GM18507 (cell line): ENCODE measurements at places on chromosomes 5 and 9.

- DNase-seq = no peak
These were observed 58.6 kb downstream of the LPAR1 start for GRCh38 chr9:110979636-110980035.

GRCh38 chr5:154444556-154445421 is 1.0 kb upstream of the SAP30L start:
- no peak for DNase-seq

- DNase-seq = no peak
These were observed 81.6 kb upstream of the IFNK start for GRCh38 chr9:27442464-27442863.

GRCh38 chr5:22938362-22938761 is 85.2 kb upstream of the CDH12 start:
- DNase-seq = no peak

DNA sequence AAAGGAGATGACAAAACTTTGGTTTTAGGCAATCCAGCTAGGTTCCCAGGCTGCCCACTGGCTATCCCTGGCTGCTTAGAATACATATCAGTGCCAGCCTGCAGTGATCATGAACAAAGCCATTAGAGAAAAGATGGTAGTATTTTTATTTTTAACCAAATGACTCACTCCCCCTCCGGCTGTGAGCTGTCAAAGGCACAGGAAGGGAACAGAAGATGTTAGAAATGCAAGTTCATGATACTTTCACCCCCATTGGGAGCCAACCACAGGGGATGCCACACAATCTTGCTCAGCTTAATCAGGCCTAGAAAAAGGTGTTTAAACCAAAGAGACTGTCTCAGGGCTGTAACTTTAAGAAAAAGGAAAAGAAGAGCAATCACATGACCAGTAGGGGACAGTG is 70.3 kb upstream of the ASTN2 start:
- DNase-seq = no peak

GRCh38 chr9:16266648-16267276 is 603.7 kb downstream of the BNC2 start:
- DNase-seq = no peak

GRCh38 chr5:4862500-4862899 is 277.6 kb upstream of the ADAMTS16 start:
- no peak for DNase-seq

GRCh38 chr9:99633265-99633664 is 188.4 kb upstream of the NR4A3 start:
- no peak for DNase-seq

DNA sequence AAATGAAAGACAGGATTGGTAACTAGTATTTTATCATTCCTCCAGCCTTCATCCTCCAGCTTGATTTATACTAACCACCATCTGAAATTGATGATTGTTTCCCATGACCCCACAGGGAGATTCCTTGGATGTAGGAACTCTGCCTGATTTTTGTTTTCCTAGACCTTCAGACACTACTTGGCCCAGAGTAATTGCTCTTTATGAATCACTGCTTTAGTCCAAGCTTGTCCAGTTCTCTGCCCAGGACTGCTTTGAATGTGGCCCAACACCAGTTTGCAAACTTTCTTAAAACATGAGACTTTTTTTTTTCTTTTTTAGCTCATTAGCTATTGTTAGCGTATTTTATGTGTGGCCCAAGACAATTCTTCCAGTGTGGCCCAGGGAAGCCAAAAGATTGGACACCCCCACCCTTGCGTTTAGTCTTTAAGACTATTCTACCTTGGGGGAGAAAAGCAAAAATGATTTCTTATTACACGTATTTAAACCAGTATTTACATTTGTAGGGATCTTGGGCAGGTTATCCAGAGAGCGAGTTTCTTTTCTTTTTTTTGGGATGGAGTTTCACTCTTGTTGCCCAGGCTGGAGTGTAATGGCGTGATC is 18.4 kb downstream of the BASP1 start:
- DNase-seq = no peak

- no peak for DNase-seq
These were observed 88.0 kb downstream of the INIP start for GRCh38 chr9:112629671-112630485.

DNA sequence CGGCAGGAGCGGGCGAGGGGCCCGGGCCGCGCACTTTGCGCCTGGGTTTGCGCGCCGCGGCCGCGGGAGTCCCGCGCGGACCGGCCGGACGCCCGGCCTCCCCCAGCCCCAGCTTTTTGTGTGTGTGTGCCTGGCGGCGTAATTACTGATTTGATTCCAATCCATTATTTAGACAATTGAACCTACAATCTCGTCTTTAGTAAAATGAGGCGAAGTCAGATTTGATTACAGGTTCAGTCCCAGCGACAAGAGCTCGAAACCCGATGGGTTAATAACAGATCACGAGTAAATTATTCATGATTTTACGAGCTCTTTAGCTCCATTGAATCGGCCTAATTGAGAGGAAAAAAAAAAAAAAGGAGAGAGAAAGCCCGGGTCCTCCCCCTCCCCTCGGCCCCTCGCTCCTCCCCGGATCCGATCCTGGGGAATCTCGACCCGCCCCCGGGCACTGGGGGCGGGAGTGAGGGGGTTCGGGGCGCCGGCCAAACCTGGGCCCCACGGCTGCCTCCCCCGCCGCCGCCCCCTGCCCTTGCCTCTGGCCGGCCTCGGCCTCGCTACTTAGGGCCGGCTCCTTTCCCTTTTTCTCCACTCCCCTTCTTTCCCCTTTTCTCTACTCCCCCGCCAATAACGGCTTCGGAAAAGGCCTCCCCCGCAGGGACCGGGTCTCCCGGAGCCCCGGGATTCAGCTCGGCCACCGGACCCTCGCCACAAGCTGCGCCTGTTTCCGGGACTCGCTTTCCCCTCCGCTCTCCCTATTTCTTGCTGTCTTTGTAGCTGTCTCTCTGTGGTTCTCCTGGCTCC is 6.6 kb downstream of the LHX2 start:
- no peak for DNase-seq

GRCh38 chr9:27453860-27454553 is 70.1 kb upstream of the IFNK start:
- DNase-seq = no peak

- DNase-seq = no peak
These were observed 69.6 kb upstream of the FSTL4 start for GRCh38 chr5:133681896-133682295.

- peak; percentile 15 for DNase-seq
These were observed 132.2 kb downstream of the FBXO4 start for GRCh38 chr5:42057254-42057690.

- DNase-seq = no peak
These were observed 2.4 kb downstream of the CARD19 start for GRCh38 chr9:93098236-93098946.

- no peak for DNase-seq
These were observed 64.5 kb downstream of the MTREX start for GRCh38 chr5:55372130-55372925.

DNA sequence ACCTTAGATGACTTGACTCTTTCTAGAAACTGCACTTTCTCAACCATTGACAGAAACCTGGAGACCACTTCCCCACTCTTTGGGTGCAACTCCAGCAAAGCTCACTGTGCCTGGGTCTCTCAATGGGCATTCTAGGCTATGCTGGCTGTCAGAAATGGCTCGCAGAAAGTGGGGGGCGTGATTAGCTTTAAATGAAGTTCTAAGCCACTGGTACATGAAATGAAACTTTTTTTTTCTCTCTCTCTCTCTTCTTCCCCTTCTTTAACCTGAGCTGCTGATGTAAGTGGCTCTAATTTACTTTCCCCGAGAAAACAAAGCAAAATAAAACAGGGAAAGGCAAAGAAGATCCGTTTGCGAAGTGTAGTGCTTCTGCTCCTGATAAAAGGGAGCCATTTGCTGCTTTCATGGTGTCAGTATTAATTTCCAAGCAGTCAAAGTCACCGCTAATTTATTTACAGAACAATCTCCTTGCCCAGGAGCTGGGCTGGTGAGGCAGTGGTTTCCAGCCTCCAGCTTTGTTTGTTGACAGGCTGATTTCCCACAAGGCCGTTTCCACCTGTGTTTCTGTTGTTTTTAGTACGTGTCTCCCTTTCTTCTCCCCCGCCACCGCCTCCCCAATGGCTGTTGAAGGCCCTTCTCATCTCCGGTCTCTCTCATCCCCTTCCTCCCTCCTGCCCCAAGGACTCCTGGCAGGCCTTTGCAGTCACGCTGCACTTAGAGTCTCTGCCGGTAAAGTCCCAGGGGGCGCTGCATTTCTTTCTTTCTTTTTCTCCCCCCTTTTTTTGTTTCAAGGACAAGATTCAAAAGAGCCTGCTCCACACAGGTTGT is 422.9 kb downstream of the EBF1 start:
- no peak for DNase-seq

DNA sequence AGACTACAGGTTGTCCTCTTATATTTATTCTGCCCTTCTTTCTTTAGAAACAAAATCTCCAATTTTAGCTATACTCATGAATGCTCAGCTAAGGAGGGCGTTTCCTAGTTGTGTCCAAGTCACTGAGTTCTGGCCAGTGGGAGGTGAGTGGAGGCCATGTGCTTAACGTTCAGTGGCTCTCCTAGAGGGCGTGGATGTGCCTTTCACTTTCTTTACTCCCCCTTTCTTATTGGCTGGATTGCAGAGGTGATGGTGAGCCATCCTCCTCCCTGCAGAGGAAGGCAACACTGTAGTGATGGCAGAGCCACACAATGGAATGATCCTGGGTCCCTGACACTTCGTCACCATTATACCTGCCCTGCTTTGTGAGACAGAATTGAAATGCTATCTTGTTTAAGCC is 54.6 kb downstream of the ALG2 start:
- DNase-seq = no peak

DNA sequence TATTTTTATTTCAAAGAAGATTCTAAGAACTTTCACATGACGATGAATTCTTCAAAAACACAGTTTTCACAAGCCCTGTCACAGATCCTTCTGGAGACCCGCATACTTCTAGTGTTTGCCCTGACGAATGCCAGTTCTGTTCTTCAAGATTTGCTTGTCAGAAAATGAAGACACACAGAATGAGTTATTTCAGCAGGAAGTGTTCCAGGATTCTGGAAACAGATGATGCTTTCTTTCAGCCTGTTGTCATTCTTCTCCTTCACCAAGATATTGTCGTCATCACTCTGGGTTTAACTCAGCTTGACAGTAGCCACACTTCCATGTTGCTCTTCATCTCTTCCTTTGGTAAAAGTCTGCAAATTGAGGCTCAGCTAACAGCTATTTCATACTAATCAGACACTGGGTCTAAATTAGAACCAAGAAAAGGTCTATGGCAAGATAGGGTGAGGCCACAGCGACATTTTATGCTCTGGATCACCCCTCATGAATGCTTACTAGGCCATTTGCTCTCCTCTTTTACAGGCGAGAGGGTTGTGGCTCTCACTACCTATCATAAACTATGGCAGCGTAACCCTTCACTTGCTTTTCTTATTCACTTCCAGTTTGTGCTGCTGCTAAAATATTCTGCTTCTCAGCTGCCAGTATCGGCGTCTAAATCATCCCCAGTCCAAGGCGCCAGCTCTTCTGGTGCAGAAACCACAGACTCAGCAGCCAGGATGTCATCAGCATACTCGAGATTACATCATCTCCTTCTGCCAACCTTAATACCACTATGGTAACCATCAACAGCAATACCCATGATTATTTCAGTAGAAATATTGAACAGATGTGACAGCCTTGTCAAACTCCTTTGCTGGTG is 159.6 kb upstream of the TBCA start:
- DNase-seq = no peak

DNA sequence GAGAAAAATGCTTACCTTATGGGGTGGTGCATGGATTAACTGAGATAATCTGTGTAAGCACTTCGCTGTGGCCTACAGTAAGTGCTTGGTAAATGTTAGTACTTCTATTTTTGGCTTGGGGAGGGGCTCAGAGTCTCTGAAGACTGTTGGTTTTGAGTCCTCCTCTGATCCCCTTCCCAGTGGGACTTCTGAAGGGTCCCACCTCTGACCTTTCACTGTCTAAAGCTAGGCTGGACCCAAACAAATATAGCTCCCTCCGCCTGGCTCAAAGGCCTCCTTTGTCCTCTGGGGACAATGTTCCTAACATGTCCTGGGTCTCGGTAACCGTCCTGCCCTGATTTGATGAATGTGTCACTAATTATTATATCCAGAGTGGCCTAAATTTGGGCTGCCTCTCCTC is 34.8 kb downstream of the CAMK2A start:
- no peak for DNase-seq

- no peak for DNase-seq
These were observed 64.6 kb upstream of the SHISAL2B start for GRCh38 chr5:64625678-64626077.

DNA sequence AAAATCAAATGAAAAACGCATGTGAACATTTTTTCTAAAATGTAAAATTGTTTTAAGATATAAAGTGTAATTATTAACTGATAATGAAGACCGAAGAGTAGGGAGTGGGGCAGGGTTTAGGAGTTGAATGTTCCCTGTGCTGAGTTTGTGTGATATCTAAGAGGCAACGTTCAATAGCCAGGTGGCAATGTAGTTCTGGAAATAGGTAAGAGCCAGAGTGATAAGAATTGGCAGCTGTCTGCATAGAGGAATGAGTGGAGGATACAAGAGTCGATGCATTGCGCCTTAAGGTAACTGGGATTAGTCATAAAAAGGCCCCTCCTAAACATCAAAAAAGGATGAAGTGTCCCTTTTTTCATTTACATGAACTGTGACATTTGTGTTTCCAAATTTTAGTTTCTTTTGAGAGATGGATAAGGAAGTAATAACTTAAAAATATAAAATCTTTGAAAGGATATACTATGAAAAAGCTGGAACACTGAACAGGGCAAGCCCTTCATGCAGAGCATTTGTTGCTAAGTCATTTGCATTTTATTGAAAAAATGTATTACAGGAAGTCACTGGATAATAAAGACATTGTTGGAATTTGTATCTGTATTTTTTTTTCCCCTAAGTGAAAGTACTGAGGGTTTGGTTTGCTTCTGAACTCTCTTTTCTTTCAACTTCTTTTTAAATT is 659.3 kb downstream of the ACTL7B start:
- no peak for DNase-seq

DNA sequence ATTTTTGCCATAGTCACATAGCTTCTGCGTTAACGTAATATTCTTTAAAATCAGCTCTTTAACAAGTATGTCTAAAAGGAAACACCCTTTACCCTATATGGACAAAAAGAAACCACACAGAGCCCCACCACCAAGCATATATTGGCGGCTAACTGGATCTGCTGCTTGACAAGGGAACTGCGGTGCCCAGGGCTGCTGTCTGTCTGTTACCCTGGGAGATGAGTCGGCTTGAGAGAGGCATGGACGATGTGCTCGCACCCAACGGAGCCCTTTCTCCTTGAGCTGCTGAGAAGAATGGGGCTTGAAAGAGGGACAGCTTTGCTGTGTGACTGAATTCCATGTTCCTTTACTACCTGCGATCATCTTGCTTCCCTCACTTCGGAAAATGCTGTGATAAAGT is 158.6 kb upstream of the SHB start:
- no peak for DNase-seq

DNA sequence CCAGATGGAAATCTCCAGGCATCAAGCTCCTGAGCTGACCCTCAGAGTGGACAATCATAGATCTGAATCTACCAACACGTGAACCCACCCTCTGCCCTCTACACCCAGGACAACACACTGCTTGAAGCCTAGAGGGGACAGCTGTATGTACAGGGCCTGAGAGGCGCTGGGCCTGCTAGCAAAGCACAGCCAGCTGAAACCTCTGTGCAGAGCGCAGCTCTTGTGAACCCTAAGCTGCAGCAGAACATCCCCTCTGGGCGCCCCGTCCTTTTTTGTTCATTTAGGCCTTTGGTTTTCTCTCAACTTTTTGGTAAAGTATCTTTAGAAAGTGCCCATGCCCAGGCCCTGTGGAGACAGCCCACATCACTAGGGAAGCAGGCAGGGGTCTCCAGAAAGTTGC is 62.4 kb upstream of the SPTLC1 start:
- DNase-seq = no peak
